ENCODE measurements at places on chromosomes 2 and 18.

GRCh38 chr2:108184419-108184818, 55.3 kb upstream of the SULT1C3 start:
- no peak for DNase-seq

DNA sequence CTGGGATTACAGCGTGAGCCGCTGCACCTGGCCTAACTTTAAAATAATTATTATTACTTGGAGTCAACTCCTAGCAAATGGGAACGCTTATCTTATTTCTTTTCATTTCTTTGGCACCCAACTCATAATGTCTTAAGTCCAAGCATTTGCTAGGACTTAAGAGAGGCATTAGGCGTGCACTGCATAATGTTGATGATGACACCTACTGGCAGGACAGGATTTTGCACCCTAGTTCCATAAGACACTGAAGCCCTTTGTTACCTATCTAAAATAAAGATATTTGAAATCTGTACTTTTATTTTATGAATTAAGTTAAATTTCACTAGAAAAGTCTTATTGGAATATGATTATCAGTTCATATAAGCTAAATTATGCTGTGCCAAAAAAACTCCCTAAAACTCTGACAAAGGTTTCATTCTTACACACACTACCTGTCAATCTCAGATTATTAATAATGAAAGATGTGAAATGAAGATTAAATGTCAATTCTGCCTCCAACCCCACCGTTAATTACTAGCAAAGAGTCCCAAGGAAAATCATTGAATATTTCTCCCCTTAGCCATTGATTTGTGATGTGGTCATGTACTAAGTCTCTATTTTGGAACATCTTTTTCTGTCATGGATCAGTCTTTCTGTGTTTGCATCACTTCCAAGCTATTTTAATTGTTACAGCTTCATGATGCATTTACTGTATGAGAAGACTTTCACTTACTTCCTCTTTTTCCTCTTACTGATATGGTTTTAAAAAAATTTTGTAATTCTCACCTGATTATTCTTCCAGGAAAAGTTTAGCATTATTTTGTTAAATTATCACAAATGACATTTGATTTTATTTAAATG, 12.7 kb upstream of the CDH2 start:
- no peak for DNase-seq

- no peak for DNase-seq
Observed at GRCh38 chr2:215171796-215172195, 33.4 kb upstream of the ABCA12 start.

DNA sequence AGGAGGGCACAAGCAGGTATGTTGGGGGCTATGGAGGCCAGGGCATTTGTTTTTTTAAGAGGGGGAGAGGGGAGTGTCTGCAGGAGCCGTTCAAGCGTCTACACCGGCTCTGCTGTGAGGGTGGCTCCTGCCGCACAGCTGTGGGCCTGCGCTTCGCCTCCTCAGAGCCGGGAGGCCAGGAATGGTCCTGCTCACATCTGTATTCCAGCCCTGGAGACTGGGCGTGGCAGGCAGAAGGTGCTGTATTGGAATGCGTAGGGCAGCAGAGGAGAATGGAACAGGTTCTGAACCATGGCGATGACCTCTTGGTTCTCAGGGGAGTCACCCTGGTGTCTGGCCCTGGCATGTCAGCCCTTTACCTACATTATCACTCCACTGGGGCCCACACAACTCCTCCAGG, 26.8 kb upstream of the INHBB start:
- DNase-seq: no peak

- DNase-seq: no peak
Observed at GRCh38 chr2:218329027-218329825, 27.4 kb upstream of the CATIP start.
